ENCODE measurements at places on chromosomes 2 and 18.

DNA sequence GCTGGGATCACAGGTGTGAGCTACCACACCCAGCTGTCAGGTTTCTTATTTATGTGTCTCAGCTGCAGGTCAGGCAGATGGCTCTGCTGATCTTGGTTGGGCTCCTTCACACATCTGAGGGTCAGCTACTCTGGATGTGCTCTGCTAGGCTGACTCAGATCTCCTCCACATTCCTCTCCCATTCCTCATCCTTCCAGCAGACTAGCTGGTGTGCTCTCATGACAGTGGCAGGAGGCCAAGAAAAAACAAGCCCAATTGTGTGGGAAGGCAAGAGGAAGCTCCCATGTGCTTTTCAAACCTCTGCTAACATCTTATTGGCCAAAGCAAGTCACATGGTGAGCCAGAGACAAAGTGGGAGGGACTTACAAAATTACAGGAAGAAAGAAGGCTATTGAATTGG lies 11.7 kb upstream of the MSH6 start:
- DNase-seq, result peak; percentile 94

DNA sequence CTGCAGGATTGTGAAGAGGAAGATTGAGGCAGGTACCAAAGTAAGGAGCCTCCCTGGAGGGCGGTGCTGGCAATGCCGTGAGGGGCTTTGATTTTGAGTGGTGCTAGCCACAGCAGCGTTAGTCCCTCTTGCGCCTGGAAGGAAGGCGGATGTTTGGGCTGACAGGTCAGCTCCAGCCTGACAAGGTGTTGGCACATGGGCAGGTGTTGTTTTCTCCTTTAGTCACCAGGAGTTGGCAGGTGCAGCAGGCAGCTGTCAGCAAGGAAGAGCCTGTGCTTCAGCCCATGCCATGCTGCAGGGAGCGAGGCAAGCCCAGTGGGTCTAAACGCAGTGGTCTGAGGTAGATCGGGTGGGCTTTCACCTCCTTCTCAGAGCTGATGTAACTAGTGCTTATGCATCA lies 8.5 kb downstream of the SEC11C start:
- DNase-seq, result no peak

GRCh38 chr2:105082107-105082506 lies 44.2 kb downstream of the MRPS9 start:
- DNase-seq, result no peak

GRCh38 chr2:54053830-54054229 lies 61.6 kb upstream of the ACYP2 start:
- no peak for DNase-seq

DNA sequence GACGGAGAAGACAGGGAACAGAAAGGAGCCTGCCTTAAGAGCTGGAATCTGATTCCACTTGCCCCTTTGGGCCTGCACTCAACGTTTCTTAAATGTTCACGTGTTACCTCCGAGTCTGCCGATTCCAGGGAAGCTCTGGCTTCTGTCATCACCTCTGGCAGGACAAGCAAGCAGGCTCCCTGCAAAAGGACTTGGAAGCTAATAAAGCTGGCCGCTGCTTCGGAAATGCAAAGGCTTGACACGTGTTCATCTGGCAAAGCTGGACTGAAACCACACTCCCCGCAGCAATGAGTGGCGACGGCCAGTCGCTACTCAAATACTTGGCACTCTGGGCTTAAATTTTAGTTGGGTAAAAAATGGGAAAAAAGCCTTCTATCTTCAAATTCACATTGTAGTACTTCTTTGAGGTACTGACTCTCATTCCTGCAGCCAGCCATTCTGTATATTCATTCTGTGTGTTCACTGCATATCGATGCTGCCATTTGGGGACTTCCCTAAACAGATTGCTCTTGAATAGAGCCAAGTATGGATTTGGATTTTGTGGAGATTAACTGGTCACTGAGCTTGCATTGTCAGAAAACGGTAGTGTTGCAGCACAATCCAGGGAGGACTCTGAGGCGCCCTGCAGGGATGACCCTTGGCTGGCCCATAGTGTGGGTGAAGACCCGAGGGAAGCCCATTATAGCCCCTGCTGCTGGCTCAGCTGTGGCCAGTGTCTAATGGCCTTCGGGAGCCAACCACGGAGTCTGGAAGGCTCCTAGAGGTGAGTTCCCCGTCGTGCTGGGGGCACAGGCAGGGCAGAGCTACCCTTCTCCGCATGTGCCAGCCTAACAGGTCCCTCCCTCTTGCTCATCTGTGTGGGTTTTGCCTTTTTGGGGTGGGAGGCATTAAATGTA lies 231.5 kb downstream of the PRKCE start:
- DNase-seq, result peak; percentile 39

DNA sequence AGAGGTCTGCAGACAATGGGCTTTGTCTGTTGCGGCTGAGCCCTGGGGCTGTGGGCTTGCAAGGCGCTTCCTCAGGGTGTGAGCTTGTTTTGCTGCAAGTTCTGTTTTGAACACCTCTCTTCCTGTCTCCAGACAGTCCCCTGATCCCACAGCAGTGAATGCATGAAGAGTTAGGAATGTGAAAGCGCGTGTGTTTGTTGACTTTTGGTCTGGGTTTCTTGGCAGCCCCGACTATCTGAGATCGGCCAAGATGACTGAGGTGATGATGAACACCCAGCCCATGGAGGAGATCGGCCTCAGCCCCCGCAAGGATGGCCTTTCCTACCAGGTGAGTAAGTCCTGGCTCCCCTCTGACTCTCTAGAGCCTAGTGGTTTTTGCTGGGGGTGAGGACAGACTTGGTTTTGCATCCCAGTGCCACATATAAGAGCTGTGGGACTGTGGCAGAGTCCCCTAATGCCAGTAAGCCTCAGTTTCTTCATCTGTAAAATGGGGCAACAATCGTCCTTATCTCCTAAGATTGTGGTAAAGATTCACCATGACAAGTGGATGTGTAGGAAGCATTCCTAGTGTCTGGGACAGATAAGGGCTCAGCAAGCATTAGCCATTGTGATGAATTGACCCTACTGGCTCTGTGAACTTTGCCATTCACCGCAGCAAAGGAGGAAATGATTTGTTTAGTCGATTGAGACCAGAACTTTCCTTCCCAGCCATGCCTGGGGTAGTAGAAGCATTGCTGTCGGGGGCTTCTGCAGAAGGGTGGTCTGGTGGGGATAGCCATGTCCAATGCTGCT lies 3.0 kb downstream of the LBH start:
- peak; percentile 96 for DNase-seq

- DNase-seq, result no peak
These were observed 19.9 kb upstream of the CNOT11 start for GRCh38 chr2:101232770-101233169.

DNA sequence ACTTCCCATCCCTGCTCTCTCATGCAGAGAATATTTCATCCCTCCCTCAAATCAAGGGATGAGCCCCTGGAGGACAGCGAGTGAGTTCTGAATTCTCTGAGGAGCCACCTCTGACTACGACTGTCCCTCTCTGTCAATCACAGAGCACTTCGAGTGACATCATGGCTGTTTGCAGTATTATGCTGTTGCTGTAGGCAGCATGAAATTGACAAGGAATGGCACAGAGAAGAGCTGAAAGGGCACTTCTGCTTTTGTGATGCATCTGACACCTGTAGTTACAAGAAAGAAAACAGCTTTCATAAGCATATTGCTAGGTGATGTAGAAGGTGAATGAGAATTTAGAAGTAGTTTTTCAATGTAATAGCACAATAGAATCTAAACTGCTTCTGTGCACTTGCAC lies 166.9 kb downstream of the ARHGAP15 start:
- DNase-seq, result no peak

GRCh38 chr2:3408781-3409180 lies 29.3 kb downstream of the TRAPPC12 start:
- DNase-seq, result no peak

DNA sequence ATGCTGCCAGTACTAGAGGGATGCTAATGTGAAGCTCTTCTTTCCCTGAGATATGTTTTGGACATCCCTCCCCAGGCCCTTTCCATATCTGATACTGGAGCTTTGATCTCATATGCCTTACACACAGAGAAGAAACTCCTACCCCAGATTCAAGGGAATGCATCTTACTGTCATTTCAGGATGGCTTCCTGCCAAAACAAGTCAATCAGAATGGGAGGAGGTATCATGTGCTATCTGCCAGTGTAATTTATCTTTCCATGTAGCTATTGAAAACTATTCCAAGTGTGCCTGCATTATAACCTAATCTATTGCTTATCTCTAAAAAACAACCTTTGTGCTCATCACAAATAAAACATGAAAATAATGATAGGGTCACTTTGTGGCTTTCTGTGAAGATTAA lies 269.9 kb upstream of the SETBP1 start:
- DNase-seq, result no peak

DNA sequence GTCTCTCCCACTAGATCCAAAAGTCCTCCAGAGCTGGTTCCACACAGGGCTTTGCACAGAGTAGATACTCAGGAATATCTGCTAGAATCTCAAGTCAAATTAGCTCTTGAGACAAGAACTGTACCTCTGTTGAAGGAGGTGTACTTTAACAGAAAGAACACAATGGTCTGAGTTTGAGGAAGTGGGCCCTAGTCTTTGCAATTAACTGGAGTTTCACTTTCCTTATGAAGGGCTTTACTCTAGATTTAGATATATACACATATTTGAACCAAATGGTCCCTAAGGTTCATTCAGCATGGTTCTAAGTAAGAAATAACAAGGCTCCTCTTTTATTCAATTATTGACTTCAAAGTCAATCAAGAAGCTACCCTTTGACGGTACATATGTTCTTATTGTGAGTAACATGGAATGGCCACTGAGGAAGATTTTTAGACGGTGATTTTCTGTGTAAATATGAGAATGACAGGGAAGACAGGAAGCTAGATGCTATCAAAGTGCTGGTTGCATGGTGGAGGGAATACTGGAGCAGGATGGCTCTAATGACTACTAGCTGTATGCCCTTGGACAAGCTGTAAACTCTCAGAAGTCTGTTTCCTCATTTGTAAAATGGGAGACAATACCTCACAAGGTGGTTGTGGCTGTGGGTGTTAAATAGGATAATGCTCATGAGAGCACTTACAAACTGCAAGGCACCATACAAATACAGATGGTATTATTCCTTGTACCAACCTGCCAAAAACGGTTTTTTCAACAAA lies 73.5 kb upstream of the SERTAD2 start:
- DNase-seq, result no peak

GRCh38 chr18:76432970-76433767 lies 61.9 kb downstream of the ZNF516 start:
- no peak for DNase-seq

DNA sequence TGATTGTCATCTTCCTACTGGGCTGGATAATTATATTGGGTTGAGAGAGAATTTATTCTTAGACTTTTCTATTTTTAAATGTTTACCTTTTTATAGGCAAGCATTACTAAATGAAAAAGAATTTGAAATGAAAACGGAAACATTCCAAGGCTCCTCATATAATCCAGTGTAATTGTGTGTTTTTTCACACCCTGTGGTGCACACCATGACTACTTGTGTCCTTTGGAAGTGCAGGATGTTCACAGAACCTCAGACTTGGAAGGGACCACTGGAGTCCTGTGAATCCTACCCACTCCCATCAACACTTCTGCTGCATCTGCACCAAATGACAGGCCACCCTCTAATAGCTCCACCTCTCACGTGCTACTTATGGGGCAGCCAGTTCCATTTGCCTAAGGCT lies 48.0 kb downstream of the NAT8 start:
- DNase-seq, result peak; percentile 14

DNA sequence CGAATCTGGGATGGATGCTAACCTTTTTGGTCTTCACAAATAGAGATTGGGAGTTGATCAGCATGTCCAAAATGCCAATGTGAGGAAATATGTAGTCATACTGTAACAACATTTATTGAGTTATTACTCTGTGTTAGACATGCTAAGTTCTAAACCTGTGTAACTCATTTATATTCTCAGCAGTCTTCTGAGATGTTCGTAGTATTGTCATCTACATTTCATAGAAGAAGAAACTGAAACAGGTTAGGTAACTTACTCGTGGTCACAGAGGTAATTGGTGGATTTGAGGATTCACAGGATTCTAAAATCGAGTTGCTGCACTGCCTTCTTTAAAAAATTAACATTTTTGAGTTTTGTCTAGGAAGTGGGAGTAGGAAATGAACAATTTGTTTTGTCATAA lies 162.1 kb downstream of the UBE2E3 start:
- no peak for DNase-seq

DNA sequence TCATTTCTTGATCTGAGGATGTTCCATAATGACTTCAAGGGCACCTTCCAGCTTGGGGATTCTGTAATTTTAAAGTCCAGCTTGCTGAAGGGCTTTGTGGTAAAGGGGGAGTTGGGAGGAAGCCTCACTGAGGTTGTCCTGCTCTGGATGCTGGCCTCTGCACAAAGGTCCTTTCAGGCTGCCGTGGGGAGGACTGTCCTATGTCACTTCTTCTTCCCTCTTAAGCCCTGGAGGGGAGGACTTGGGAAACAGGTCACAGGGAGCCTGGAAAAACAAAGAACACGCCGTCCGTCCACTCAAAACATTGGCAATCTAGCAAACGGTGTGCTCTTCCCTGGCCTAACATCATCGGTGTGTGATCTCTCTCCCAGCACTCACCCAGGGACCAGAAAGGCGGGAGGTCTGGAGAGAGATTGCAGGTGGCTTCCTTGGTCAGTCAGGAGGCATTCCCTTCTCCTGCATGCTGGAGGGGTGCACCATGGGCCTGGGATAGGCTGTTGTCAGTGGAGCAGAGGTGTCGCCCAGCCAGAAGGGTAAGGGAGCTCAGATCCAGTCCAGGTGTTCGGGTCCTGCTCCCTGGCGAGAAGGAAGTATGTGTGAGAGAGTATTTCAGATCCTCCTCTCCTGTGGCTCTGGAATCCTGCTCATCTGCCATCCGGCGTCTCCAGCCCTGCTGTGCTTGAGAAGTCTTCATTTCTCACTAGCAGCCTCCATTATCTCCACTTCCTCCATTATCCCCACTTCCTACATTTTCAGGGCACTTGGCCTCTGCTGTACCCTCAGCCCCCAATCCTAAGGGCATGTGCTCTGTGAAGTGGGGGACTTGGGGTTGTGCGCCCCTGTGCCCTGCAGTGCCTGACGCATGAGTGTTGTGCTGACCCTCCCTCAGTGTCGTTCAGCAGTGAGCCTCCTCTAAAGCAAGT lies 20.1 kb downstream of the ASAP2 start:
- DNase-seq, result no peak

- DNase-seq, result no peak
These were observed 17.7 kb upstream of the PDCL3 start for GRCh38 chr2:100544911-100545596.

DNA sequence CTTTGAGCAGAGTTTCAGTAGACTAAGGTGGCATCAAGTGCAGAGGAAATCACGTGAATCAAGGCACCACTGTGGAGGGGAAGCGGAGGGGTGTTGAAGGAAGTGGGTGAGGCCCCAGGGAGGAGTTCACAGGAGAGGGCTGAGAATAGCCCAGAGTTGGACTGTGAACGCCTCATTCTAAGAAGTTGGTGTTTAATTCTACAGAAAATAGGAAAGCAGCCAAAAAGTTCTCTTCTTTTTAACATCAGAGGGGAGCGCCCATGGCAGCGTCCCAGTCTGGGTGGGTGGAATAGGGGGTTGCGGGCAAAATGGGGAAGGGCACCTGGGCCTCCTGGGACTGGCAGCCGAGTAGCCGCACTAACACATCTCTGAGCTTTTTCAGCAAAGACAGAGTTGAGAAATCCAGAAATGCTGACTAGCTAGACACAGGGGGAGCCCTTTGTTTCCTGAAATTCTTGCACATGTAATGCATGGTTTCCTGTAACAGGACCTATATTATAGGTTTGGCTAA lies 97.0 kb downstream of the NEB start:
- DNase-seq, result no peak

- peak; percentile 87 for DNase-seq
These were observed 663.3 kb upstream of the CHAC2 start for GRCh38 chr2:53104263-53104662.

- peak; percentile 10 for DNase-seq
These were observed 55.0 kb downstream of the SCN7A start for GRCh38 chr2:166439078-166439477.

GRCh38 chr18:25243754-25244153 lies 108.2 kb downstream of the ZNF521 start:
- no peak for DNase-seq

- DNase-seq, result no peak
These were observed 36.9 kb upstream of the VWA3B start for GRCh38 chr2:98050070-98050469.

Measured in astrocyte (in vitro differentiated cells and primary cell).